Activated CD4-positive, alpha-beta T cell treated with anti-CD3 and anti-CD28 coated beads for 1 hour (primary cell): ENCODE measurements at places on chromosomes 7 and 10.

- DNase-seq: no peak
Observed at GRCh38 chr7:157584420-157584819, 247.6 kb downstream of the DNAJB6 start.

DNA sequence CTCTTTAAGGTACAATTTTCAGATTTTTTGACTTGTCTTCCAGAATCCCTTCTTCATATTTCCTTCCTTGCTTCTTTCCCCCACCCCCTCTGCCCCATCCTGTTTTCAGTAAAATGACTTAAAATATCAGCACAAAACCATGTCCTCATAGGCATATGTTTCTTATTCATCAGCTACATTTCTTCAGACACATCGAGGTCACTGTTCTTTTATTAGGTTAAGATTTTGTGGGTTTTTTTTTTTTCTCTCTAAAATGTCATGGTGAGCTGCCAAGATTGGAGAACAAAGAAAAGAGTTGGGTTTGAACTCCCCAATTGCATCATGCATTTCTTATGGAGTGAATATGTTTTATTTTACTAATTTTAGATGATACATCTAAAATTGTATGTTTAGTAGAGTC, 35.8 kb downstream of the LAMB4 start:
- DNase-seq: no peak

DNA sequence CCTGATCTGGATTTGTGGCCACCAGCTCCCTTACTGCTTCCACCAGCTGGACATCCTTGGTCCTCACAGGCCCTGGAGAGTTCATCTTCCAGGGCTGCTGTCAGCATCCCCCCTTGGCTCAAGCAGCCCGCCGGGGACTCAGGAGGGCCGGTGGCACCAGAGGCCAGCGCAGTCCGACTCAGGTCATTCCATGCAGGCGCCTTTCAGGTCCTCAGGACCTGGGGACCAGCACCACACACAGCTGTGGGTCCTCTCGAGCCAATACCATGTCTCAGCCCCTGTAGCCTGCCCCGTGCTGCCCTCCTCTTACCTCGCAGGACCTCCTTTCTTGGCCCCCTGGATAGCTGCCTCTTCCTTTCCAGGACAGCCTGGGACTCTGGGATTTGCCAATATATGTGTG, 145.5 kb downstream of the BMS1 start:
- no peak for DNase-seq

- no peak for DNase-seq
Observed at GRCh38 chr10:131905603-131906268, 4.9 kb downstream of the PPP2R2D start.

- DNase-seq: no peak
Observed at GRCh38 chr7:158311791-158312190, 275.8 kb downstream of the PTPRN2 start.

- DNase-seq: no peak
Observed at GRCh38 chr10:61754587-61755550, 92.1 kb downstream of the CABCOCO1 start.

DNA sequence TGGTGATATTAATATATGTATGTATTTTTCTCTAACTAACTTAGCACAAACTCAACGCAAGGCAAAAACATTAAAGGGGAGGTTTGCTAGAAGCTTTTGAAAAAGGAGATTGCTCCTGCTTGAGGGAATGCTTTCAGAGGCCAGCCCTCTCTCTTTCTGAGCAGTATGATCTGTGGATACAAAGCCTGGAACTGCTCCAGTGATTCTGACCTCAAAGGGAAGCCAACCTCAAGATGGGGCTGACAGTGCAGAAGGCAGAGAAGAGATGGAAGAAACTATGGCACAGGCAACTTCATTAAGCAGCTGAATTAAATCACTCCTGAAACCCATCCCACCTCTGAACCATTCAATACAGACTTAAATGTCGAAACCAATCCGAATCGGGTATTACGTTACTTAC, 102.4 kb downstream of the USP6NL start:
- DNase-seq: no peak

GRCh38 chr10:3208481-3209406, 36.2 kb upstream of the PITRM1 start:
- no peak for DNase-seq

DNA sequence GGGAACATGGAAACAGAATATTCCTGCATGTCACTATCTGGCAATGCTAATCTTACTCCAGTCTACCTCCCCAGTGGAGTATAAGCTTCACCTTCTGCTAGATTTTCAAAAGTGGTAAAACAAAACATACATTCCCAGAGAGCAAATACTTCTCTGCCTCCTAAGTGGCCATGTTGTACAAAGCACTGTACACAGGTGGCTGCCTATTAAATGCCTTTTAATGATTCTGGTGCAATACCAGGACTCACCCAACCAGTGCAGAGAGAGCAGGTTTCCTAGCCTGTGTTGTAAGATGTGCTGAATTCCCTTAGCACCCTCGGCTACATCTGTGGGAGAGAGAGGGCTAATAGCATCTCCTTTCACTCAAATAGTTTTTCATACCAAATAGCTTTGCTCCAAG, 684.3 kb upstream of the NRP1 start:
- DNase-seq: no peak

- no peak for DNase-seq
Observed at GRCh38 chr10:7547829-7548228, 118.9 kb downstream of the ITIH5 start.

DNA sequence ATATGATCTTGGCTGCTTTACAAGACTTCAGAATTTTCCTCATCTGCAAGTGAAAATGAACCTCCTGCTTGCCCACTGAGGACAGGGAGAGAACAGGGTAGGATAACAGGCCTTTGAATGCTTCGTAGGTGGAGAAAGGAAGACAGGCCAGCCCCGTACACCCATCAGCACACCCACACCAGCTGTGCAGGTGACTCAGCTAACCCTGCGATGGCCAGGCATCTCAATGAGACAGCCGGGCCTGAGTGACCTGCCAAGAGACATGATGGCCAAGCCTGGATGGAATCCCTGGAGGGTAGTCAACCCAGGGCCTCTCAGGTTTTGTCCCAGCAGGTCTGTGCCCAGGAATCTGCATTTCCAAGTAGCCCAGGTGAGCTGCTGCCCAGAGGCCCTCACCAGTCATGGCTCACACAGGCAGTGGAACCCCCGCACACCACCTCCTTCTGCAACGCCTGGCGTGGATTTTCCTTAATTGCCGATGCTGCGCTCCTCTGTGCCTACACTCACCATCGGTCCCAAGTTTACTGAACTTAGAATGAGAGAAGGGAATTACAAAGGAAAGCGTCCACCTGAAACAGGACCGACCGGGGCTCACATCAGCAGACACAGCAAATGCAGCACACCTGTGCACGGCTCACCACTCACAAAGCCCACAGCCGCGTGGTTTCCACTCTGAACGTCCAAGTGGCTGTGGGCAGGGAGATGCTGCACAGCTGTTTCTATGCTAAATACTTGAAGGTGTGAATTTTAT, 163.7 kb downstream of the DIP2C start:
- no peak for DNase-seq

DNA sequence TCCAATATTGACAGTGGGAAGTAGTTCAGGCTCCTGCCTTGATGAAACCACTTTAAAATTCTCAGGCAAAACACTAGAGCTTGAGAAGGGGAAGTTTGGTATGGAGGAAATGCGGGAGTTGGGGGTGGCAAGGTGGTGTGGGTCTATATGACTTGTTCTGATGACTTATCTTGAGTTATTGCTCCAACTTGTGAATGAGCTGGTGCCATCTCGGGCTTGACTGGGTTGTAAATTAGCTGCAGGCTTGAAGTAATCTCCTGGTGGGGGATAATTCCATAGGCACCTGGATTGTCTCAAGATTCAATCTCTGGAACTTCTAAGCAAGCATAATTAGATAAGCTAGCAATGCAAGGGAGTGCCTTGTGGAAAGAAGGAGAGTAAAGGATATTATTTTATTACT, 29.0 kb downstream of the MRPL32 start:
- no peak for DNase-seq

GRCh38 chr10:127973791-127974311, 66.9 kb downstream of the PTPRE start:
- no peak for DNase-seq

DNA sequence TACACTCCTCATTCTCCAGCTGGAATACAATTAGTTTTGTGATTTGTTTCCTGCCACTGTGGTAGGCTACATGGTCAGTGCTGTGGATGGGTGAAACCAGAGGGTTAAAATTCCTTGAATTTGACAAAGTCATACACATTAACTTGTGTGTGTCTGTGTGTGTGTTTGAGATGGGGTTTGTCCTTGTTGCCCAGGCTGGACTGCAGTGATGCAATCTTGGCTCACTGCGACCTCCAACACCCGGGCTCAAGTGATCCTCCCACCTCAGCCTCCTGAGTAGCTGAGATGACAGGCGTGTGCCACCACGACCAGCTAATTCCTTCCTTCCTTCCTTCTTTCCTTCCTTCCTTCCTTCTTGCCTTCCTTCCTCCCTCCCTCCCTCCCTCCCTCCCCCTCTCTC, 24.8 kb upstream of the GIMAP8 start:
- no peak for DNase-seq

GRCh38 chr10:37479469-37479868, 354.1 kb downstream of the ANKRD30A start:
- DNase-seq: no peak

DNA sequence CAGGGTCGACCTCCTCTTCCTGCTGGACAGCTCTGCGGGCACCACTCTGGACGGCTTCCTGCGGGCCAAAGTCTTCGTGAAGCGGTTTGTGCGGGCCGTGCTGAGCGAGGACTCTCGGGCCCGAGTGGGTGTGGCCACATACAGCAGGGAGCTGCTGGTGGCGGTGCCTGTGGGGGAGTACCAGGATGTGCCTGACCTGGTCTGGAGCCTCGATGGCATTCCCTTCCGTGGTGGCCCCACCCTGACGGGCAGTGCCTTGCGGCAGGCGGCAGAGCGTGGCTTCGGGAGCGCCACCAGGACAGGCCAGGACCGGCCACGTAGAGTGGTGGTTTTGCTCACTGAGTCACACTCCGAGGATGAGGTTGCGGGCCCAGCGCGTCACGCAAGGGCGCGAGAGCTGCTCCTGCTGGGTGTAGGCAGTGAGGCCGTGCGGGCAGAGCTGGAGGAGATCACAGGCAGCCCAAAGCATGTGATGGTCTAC, 46.9 kb downstream of the VWA2 start:
- DNase-seq: no peak

- no peak for DNase-seq
Observed at GRCh38 chr7:116601426-116601825, 70.6 kb upstream of the MET start.

GRCh38 chr10:104297697-104298660, 29.0 kb downstream of the GSTO2 start:
- DNase-seq: no peak

DNA sequence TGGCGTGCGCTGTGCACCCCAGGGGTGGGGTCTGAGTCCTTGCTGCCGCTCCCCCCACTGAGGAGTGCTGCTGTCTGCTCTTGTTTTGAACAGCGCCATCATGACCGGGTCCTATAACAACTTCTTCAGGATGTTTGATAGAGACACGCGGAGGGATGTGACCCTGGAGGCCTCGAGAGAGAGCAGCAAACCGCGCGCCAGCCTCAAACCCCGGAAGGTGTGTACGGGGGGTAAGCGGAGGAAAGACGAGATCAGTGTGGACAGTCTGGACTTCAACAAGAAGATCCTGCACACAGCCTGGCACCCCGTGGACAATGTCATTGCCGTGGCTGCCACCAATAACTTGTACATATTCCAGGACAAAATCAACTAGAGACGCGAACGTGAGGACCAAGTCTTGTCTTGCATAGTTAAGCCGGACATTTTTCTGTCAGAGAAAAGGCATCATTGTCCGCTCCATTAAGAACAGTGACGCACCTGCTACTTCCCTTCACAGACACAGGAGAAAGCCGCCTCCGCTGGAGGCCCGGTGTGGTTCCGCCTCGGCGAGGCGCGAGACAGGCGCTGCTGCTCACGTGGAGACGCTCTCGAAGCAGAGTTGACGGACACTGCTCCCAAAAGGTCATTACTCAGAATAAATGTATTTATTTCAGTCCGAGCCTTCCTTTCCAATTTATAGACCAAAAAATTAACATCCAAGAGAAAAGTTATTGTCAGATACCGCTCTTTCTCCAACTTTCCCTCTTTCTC, 26.0 kb downstream of the BNIP3 start:
- no peak for DNase-seq

DNA sequence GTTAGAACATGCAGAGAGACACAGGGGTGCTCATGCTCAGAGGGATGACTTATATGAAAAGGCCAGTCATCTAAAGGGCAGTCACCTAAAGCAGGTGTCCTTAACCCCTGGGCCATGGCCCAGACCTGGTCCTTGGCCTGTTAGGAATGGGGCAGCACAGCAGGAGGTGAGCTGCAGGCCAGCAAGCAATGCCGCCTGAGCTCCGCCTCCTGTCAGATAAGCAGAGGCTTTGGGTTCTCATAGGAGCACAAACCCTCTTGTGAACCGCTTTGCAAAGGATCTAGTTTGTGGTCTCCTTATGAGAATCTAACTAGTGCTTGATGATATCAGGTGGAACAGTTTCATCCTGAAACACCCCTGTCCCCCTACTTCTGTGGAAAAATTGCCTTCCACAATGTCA, 14.5 kb downstream of the ANKRD7 start:
- no peak for DNase-seq

GRCh38 chr7:23672033-23672432, 8.0 kb upstream of the FAM221A start:
- DNase-seq: no peak

GRCh38 chr10:33260403-33261149, 73.9 kb downstream of the NRP1 start:
- DNase-seq: no peak

DNA sequence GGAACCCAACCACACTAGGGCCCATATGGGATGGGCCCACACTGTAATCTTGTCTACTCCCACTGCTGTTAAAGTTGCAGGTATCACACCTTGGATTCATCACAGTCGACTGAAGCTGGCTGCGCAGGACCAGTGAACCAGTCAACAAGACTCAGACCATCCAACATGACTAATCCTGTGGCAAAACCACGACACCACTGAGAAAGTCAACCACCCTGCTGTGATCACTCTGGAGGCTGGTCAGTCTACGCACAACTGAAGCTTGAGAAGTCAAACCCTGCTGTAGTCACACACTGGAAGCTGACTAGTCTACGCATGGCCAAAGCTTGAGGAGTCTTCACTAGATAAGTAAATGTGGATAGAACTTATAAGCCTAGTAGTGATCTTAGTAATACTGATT, 9.6 kb upstream of the CYREN start:
- no peak for DNase-seq

GRCh38 chr10:132912713-132913558, 29.4 kb downstream of the CFAP46 start:
- no peak for DNase-seq

DNA sequence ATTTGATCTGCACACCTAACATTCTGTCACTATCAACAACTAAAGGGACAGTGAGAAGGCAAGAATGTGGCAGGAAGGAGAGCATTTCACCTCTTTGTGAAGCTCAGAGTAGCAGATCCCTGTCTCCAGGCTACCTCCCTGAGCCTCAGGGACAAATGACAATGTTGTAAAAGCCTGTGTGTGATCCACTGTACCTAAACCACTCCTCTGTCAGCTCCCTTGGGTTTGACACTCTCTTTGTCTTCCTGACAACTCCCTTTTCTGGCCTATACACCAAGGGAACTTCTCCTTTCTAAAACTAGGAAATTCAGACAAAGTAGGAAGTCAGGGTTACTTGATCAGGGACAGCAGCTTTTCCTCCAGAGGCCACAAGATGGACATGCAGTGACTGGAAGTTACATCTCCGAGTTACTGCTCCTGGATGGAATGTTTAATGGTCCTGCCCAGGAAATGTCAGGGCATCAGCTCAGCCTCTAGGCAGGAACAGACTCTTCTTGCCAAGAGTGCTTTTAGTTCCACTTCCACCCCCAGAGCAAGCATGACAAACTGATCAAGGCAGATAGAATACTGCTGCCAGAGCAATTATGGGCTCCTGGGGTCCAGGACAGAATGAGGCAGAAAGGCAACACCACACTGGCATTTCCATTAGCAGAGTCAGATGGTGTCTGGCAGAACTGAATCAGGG, 1014.5 kb upstream of the LRRTM3 start:
- no peak for DNase-seq
